ENCODE measurements at places on chromosomes 6 and 20. TPM values are rescaled to one million over a fixed set of nuclear protein-coding genes. Genes with fewer than 3 reads are reported as not detected.

The RIPOR3 gene
- 24.1 TPM for total RNA-seq

DNA sequence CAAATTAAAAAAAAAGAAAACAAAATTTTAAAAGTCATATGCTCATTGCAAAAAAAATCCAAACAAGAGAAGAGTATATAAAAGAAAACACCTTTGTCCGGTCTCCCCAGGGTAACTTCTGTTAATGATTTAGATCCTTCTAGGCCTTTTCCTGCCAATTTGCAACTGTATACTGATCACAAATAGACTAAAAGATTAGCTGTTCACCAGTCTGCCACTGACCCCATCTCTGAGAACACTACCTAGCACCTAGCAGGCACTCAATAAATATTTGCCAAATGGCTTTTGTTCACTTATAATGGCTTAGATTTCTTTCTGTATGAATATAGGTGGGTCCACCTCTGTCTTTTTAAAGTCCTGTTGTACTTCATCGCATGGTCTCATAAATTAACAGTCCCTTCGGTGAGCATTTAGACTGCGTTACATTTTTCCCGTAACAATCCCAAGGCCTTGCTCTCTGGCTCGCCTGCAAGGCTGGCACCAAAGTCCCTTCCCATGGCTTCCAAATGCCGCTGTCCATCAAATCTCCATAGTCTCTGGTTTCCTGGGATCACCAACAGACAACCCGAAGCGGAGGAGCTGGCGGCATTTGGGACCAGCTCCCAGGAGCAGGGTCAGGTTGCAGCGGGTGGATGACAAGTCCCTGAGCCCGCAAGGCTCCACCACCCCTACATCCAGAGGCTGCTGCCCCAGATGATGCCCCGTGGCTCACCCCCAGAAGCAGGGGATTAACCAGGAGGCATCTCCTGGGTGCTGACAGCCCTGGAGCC, 11.8 kb downstream of the JPH2 start:
- no peak for ATAC-seq

GRCh38 chr6:4435981-4436445, 300.6 kb upstream of the ECI2 start:
- ATAC-seq: no peak

The CGAS gene
- 4.0 TPM for total RNA-seq

GRCh38 chr20:48754292-48754691, 73.5 kb downstream of the PREX1 start:
- ATAC-seq: no peak

- no peak for ATAC-seq
Observed at GRCh38 chr6:35042031-35042815, 98.9 kb downstream of the TCP11 start.

The LRRC1 gene
- 13.2 TPM for total RNA-seq

The TTK gene
- total RNA-seq: 0.32 TPM

- peak; percentile 78 for ATAC-seq
Observed at GRCh38 chr20:34473262-34473883, 42.8 kb upstream of the DYNLRB1 start.

- no peak for ATAC-seq
Observed at GRCh38 chr6:12007473-12007872, 4.6 kb upstream of the HIVEP1 start.

The ELOVL4 gene
- total RNA-seq: 3.7 TPM

- ATAC-seq: no peak
Observed at GRCh38 chr6:42047213-42047590, 3.1 kb upstream of the TAF8 start.

- no peak for ATAC-seq
Observed at GRCh38 chr6:28378644-28379043, 20.9 kb downstream of the ZSCAN12 start.

DNA sequence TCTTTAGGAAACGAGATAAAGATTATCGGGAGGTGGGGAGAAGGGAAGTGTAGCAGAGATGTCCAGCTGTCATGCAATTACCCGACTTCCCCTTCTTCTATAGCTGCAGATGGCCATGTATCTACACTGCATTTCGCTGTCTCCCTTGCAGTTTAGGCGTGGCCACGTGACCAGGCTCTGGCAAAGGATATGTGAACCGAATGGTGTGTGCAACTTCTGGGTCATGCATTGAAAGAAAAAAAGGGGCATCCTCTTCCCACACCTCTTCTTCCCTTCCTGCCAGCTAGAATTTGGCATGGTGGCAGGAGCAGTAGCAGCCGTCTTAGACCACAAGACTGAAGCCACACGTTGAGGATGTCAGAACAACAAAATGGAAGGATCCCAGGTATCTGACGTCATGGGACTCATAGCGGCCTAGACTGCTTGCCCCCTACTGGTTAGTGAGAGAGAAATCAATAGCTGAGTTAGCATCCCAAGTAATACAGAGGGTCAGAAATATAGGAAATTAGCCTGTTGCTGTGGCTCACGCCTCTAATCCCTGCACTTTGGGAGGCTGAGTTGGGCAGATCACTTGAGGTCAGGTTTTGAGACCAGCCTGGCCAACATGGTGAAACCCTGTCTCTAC, 32.8 kb downstream of the TCF15 start:
- ATAC-seq: no peak

The OR2J3 gene
- total RNA-seq: not detected

DNA sequence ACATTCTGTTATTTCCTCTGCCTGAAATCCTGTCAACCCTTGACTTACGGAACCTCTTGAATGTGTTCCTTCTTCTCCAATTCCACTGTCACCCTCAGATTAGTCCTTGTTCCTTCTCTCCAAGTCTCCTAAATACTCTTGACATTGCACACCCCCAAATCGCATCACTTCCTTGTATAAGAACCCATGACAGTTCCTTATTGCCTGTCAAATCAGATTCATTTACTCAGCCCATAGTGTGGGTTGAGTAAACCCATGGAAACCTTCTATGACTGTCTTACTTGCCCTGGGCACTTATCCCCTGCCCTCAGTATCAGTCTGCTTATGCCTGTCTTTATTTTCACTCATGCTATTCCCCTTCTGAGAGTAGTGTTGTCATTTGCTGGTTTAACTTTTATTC, 40.5 kb downstream of the ARMC2 start:
- peak; percentile 25 for ATAC-seq

The C4B gene
- total RNA-seq: 259 TPM

- ATAC-seq: no peak
Observed at GRCh38 chr20:1075616-1076015, 42.8 kb upstream of the PSMF1 start.

- ATAC-seq: no peak
Observed at GRCh38 chr6:156154896-156155295, 622.3 kb upstream of the ARID1B start.

- ATAC-seq: no peak
Observed at GRCh38 chr6:140475086-140475485, 1100.6 kb upstream of the CITED2 start.

DNA sequence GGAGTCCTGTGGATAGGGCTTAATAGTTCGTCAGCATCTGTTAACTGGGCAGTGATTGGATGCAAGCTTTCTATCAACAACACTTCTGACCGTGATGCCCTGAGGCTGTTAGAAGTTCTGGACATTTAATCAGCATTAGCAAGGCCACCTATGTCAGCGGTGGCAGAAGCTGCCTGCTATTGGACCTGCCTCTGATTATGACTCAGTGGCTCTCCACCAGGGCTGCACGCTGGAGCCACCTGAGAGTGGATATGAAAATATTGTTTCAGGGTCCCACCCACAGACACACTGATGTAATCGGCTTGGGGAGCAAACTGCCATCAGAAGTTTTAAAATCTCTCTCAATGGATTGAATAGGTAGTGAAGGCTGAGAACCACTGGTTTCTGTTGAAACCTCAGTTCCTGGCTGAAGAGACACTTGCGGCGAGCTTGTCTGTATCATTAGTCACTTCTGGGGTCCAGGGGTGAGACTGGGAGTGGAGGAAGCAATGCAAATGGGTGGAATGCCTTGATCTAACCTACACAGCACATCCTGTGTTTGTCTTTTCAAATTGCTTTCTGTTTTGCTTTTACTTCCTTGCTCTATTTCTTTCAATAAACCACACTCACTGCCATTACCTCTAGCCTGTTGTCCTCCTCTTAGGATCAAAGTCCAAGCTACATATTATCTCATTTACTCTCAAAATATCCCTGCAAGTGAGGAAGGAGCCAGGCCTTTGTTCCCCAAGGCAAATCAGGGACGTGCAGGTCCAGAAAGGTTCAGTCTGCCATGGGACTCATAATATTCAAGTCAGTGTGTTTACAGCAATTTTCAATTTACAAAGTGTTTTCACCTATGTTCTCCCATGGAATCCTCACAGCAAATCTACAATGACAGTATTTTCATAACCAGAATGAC, 4.2 kb downstream of the CLIC5 start:
- no peak for ATAC-seq

The IMPG1 gene
- total RNA-seq: not detected

The EFCAB8 gene
- total RNA-seq: 0.78 TPM

GRCh38 chr6:73657201-73657600, 3.4 kb upstream of the SLC17A5 start:
- ATAC-seq: no peak

GRCh38 chr6:68778356-68779020, 143.4 kb downstream of the ADGRB3 start:
- ATAC-seq: peak; percentile 43

The RNF217 gene
- 26.8 TPM for total RNA-seq

DNA sequence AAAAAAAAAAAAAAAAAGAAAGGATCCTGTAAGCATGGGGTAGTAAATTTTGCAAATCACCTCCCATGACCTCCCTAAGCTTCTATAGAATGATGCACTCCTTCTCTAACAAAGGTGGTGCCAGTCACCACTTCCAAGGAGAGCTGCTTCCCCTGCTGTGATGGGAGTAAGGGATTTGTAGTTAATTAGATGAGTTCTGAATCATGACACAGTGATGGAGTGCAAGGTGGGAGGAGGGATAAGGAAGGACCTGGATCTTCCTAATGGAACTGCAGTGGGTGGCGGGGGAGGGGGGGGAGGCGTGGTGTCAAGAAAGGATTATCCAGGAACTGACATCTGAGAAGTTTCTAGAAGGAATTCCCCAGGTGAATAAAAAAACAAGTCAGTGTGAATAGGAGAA, 47.8 kb downstream of the NRN1 start:
- no peak for ATAC-seq

GRCh38 chr6:24990944-24991809, 55.4 kb upstream of the RIPOR2 start:
- no peak for ATAC-seq

GRCh38 chr6:134035823-134036296, 16.6 kb downstream of the SLC2A12 start:
- ATAC-seq: no peak

The GNMT gene
- 3.6 TPM for total RNA-seq

DNA sequence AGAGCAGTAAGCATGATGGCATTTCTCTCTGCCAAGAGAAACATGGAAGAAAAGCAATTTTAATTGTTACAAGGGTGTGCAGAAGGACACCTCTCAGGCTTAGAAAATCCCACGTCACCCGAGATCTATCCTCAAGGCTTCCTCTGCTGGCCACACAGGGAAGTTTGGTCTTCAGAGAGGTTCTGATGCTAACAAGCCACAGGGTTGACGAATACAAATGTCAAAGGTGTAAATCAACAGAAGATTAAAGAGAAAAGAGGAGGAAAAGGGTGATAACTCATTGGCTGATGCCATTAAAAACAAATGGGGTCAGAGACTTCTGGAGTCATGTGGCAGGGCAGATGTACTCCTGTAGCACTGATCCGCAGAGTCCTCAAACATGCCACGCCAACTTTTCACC, 33.6 kb upstream of the SPDEF start:
- no peak for ATAC-seq

The ARMC12 gene
- not detected for total RNA-seq

The SLC17A1 gene
- not detected for total RNA-seq

The PSORS1C2 gene
- total RNA-seq: not detected

- peak; percentile 94 for ATAC-seq
Observed at GRCh38 chr20:35883778-35884540, 70.3 kb downstream of the SCAND1 start.

DNA sequence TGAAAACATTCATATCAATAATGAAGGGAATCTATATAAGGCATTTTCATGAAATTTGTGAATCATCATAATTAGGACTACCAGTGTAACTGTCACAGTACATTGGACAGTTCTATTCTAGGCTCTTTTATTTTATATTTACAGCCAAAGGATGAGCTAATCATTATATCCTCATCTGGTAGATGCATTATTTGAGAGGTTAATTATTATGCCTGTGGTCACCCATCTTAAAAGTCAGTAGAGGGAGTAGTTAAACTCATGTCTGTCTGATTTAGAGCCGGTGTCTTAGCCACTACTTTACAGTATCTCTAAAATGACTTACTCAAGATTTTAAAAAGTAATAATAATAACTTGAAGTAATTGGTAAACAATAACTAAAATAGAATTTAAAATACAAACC, 899.3 kb upstream of the MAP3K7 start:
- no peak for ATAC-seq

DNA sequence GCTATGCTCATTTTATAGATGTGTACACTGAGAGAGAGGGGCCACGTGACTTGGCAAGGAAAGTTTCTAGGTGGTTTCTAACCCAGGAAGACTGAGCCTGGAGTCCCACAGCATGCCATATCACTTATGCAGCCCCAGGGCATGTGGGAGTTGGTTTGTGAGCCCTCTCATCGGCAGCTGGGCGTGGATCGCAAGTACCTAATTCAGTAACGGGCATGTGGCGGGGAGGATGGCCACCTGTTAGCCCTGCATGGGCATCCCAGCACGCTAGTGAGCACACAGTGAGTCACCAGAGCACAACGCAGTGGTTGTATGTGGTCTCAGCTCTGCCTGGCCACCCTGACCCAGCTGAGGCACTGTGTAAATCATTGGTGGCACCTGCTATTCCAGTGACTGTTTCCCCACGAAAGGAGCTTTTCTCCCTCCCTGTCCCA, 88.3 kb downstream of the NINL start:
- ATAC-seq: no peak

The MUC22 gene
- 0.16 TPM for total RNA-seq

DNA sequence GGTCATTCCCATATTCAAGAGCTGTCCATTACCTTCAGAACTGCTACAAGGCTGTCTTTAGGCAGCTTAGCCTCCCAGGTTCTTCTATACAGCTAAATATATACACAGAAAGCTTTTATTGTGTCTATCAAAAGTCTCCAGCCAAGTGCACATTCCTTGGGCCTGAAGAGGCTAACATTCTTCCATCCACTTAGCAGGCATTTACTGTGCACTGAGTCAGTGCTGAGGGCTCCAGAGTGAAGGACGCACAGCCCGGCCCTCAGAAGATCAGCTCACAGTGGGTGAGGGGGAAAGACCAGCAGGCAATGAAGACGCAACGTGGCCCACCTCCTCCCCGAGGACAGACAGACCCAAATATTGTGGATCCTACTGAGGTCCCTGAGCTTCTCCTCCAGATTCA, 569.9 kb downstream of the CDH26 start:
- no peak for ATAC-seq

- ATAC-seq: no peak
Observed at GRCh38 chr6:26349964-26350857, 14.8 kb upstream of the BTN3A2 start.
